ENCODE measurements at places on chromosomes 12 and 14.

DNA sequence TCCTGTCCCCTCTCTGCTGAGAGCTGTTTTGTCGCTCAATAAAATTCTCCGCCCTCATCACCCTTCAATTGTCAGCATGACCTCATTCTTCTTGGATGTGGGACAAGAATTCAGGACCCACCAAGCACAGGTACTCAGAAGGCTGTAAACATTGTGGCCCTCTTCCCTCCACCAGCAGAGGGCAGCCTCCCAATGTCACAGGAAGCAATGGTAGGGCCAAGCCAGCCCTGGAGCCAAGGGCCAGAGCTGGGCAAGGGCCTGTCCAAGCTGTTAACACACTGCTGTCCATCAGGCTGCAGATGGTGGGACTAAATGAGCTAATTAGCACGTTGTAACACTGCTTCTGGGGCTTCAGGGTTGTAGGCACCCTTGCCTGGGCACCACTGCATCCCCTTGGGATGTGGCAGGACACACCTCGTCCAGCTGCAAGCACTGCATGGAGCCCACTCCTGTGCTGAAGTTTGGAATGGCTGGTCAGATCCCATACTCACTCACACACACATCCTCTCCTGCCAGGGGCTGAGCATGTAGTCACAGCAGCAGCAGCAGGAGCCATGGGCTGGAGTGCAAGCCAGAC lies 62.7 kb upstream of the HECTD1 start:
- DNase-seq: no peak

DNA sequence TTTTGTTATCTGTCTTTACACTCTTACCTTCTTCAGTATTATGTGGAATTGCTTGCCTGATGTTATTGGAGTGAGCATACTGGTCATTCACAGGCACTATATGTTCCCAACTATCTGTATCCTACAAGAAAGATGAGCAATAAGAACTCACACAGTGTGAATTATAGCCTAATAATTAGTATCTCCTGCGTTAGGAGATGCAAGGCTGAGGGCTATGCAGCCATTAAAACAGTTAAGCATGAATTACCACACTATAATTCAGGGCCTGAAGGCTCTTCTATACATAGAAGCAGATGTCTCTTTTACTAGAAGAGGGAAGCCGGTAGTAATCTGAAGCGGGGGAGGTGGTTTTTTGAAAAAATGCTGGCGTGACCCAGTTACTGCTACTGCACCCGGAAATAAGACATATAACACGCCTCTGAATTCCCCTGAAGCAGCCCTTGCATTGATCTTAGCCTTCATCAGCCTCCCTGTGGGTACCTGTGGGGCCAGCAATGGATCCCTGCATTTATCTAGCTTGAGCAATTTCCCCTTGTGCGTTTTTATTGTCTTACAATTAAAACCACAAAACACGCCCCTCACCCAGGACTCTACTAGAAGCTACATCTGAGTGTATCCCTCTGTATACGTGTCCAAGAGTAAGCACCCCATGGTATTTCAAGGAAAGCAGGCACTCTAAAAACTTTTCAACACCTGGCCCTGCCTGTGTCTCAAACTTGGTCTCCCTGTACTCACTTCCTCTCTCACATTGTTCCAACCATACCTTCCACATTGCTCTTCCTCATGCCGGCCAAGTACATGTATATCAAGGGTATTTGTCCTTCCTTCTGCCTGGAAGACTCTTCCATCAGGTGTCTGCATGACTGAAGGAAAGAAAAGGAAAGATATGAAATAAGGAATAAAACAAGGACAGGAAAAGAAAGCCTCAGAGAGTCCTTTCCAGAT lies 210.9 kb upstream of the ARID2 start:
- peak; percentile 8 for DNase-seq

DNA sequence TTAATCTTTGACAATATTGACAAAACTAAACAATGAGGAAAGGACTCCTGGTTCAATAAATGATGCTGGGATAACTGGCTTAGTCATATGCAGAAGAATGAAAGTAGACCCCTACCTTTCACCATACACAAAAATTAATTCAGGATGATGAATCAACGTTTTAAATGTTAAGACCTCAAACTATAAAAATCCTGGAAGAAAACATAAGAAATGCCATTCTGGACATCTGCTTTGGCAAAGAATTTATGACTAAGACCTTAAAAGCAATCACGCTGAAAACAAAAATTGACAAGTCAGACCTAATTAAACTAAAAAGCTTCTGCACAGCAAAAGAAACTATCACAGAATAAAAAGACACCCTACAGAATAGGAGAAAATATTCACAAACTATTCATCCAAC lies 97.4 kb downstream of the LMNTD1 start:
- DNase-seq: no peak

DNA sequence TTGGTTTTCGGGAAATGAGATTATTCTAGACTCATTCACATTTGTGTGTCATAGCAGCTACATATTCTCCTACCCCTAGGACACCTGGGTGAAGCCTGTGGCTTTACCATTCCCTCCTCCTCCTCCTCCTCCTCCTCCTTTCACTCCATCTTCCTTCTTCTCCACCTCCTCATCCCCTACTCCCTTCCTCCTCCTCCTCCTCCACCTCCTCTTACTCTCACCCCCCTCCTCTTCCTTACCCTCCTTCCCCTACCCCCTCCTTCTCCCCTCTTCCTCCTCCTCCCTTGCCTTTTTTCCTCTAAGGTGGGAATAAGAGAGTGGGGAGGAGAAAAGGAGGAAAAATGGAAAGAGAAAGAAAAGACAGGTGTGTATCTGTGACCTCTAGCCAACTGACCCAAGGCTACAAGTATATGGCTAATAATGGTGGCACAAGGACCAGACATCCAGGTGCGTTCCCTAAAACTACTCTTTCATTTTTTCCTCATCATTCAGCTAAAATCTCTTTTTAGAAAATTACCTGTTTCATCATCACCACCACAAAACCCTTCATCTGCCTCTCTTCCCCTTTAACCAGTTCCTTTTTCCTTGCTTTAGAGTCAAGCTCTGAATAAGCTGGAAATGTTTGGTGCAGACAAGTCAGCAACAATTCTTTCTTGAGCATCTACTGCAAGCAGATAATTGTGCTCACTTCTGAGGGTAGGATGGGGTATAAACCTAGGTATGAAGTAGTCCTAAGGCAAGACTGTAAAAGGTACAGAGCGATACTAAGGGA lies 149.8 kb upstream of the FOXN3 start:
- no peak for DNase-seq

Data from putamen (tissue), 1 donor.